ENCODE measurements at places on chromosomes 6 and 20. TPM values are rescaled to one million over a fixed set of nuclear protein-coding genes. Genes with fewer than 3 reads are reported as not detected.

DNA sequence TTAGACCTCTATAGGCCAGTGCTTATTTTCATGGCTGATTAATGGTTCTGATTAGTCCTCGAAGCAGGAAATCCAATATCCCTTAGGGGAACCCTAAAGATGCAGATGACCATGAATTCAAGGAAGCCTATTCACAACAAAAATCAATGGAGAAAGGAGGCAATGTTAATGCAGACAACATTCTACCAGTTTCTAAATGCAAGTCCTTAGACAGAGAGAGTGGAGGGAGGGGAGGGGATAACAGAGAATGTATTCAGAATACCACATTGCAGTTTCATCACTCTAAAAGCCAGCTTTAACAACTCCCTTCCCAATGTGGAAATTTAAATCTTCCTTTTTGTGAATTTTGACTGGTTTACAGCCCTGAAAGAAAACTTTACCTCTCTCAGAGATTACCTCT, 87.1 kb upstream of the POU3F2 start:
- DNase-seq = no peak

TFAP2D gene
- polyA plus RNA-seq = 0.16 TPM

- DNase-seq = no peak
These were observed 101.2 kb downstream of the MKKS start for GRCh38 chr20:10332656-10333415.

DNA sequence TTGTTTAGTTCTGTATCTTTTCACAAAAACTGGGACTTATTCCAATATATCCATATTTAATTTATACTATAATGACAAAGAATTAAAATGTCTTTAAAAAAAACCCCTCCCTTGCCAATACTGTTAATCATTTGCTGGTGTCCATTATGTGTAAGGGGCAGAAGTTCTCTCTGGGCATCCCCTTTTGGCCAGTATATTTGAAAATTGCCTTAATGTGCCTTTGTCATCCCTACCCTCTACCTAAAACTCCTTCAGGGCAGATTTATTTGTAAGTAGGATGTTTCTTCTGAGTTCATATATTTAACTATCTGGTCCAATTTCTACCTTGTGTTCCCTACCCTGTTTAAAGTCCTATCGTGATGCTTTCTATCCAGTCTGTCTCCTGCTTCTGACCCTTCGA, 62.9 kb downstream of the ARHGAP18 start:
- DNase-seq = no peak

GRCh38 chr6:19632230-19632629, 204.9 kb upstream of the ID4 start:
- DNase-seq = no peak

OLIG3 gene
- polyA plus RNA-seq = not detected

NOX3 gene
- not detected for polyA plus RNA-seq

GRCh38 chr6:13873288-13874190, 51.2 kb upstream of the RNF182 start:
- peak; percentile 76 for DNase-seq

SRSF12 gene
- 0.23 TPM for polyA plus RNA-seq

DNA sequence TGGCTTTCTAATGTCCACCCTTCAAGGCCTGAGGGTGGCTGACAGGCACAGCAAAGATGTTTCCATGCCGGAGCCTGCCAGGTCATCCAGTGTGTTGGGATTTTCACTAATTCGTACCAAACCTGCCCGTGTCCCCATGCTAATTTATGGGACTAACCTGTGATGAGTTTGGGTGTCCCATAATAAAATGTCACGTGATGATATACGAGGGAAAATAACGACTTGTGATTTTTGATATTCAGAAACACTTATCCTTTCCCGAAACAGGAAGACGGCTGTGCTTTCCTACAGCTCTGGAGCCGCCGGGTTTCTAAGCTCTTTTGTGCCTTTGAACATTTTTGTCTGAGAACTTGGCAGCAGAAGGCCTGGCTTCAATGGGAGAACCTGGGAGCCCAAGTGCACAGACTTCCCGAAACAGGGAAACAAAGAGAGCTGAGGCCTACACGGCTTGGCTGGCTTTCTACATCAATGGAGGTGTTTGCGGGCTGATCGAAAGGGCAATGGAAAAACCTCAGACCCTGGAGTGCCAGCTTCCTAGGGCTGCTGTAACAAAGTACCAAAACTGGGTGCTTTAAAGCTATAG, 171.9 kb upstream of the JARID2 start:
- DNase-seq = no peak

GRCh38 chr6:135675862-135676261, 175.6 kb upstream of the PDE7B start:
- DNase-seq = no peak

DNA sequence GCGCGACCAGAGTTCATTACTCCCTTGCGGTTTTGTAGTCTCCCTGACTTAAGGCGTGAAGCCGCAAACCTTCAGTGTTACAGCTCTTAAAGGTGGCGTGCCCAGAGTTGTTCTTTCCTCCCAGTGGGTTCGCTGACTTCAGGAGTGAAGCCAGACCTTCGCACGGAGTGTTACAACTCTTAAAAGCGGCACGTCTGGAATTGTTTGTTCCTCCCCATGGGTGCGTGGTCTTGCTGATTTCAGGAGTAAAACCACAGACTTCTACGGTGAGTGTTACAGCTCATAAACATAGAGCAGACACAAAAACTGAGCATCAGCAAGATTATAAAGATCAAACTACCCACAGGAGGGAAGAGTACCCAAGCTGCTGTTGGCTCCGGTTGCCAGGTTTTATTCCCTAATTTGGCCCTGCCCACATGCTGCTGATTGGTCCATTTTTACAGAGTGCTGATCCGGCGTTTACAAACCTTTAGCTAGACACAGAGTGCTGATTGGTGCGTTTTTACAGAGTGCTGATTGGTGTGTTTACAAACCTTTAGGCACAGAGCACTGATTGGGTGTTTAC, 10.4 kb downstream of the TMEM14C start:
- DNase-seq = peak; percentile 38

- no peak for DNase-seq
These were observed 107.5 kb downstream of the CENPW start for GRCh38 chr6:126447367-126447766.

GRCh38 chr6:20946022-20946421, 411.8 kb downstream of the CDKAL1 start:
- DNase-seq = no peak

OPRM1 gene
- polyA plus RNA-seq = not detected

DNA sequence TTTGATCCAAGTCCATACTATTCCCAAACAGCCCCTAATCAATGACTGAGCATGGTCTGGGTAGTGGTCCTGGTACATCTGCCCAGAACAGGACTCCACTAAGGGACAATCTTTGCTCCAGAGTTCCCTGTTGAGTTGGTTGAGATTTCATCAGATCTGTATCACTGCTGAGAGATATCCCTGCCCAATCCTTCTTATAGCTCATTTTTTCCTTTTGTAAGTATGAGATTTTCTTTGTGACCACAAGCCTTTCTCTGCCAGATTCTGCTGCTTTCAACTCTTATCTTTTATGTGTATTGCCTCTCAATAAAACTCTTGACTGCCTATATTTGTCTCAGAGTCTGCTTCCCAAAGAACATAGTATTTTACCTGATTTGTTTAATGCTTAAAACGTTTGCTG, 46.2 kb upstream of the LAMA2 start:
- no peak for DNase-seq

DNA sequence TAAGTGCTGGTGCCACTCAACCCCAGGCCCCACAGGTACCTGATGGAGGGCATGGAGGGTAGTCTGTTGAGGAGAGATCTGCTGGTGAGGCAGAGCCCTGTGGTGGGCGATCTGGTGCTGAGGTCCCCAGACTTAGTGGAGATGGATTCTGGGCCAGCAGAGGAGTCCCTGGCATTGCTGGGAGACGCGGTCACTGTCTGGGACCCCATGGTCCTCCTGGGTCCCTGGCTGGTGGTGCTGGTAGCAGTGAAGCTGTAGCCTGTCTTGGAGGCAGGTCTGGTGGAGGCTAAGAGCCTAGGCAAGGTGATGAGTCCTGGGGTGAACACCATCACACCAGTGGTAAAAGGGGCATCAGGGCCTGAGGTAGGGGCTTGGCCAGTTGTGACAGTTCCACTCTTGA, 6.6 kb downstream of the TREML2 start:
- no peak for DNase-seq

DNA sequence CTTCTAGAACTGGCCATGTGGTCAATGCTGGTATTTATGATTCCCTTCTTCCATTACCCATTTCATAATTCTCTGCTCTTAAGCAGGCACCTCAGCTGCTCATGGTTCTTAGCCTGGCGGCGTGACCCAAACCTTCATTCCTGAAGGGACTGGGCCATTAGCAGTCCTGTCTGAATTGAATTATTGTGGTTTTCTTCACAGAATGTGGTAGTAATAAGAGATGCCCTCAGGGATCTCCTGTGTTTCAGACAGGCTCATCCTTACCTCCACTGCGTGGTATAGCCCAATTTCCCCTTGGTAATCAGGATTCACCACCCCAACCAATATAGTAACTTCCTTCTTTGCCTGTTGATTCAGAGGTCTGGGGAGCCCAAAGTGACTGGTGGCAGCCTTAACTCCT, 37.6 kb downstream of the PKIB start:
- DNase-seq = no peak

- peak; percentile 47 for DNase-seq
These were observed at the start of gene PM20D2 for GRCh38 chr6:89145956-89146717. Gene PM20D2 (plus strand): TSS chr6:89146055. CDS start chr6:89146145, 90 bp downstream.

DNA sequence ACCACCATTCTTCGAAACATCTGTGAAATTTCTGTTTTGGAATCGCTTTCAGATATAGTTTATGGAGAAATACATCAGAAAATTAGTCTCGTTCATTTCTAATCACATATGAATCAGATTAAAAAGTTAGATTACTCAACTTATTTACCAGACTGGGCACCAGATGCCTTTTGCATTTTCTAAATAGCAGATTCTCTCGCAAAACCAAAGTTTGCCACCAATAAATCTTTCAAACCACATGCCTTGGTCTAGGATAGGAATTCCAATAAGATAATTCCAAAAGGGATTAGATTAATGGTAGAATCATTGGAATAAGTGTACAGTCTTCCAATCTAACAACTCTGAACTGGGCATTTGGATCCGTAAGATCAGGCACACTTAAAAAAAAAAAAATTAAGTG, 160.4 kb upstream of the TAB2 start:
- DNase-seq = no peak

GRCh38 chr6:13715444-13715883, 3.8 kb upstream of the RANBP9 start:
- DNase-seq = no peak

GRCh38 chr20:881051-881782, 34.9 kb downstream of the ANGPT4 start:
- no peak for DNase-seq

PSMB9 gene
- 597 TPM for polyA plus RNA-seq

GRCh38 chr20:63216849-63217471, 1.0 kb upstream of the YTHDF1 start:
- no peak for DNase-seq

DNA sequence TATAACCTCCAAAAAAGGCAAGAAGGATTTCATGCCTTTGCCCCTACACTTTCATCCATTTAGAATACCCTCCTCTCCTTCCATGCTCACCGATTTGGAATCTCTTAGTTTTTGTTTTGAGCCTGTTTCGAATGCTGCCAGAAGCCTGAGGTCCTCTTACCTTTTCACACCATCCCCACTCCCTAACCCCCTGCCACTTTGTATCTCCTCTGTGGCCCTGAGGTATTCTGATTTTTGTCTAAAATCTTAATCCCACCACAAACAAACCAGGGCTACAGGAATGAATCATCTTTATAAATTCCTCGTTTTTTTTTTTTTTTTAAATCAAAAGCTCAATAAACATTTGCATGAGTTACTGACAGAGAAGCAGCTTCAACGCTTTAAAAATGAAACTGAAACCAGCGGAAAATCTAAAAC, 1.6 kb upstream of the RPS12 start:
- DNase-seq = no peak

DNA sequence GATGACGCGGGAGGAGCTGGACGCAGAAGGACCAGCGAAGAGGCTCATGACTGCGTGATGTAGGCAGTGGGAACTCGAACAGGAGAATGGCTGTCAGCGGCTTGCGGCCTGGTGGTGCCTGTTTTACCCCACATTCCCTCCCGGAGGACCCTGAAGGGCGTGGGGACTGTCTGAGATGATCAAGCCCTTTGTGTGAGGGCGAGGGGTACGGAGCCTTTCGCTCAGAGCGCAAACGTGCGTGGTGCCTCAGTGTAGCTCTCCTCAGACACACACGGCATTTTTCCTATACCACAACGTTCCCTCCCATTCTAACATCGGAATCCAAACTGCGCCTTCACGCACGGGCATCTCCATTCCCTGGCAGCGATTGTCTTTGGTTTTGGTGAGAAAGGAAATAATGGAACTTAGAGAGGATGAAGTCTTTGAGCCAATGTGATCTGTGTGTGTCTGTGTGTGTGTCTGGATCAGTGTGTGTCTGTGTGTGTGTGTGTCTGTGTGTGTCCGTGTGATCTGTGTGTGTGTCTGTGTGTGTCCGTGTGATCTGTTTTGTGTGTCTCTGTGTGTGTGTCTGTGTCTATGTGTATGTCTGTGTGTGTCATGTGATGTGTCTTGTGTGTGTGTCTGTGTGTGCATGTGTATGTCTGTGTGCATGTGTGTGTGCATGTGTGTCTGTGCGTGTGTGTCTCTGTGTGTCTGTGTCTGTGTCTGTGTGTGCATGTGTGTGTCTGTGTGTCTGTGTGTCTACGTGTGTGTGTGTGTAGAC, 5.3 kb downstream of the PTK6 start:
- DNase-seq = no peak

DNA sequence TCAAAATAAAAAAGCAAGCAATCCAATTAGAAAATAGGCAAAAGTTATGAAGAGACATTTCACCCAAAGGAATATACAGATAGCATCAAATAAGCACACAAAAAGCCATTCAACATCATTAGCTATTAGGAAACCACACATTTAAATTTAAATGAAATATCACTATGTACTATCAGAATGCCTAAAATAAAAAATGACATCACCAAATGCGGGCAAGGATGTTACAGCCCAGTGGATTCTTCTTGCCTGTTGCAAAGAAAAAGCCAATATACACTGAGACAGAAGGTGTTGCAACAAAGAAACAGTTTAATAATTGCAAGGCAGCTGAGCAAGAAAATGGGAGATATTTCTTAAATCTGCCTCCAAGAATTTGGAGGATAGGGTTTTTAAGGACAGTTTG, 31.0 kb upstream of the MBOAT1 start:
- DNase-seq = no peak

- DNase-seq = peak; percentile 39
These were observed 31.6 kb upstream of the LAMA4 start for GRCh38 chr6:112286010-112286409.

REM1 gene
- polyA plus RNA-seq = not detected

Measured in CD8-positive, alpha-beta memory T cell (primary cell).